Globus pallidus (tissue), 1 donor: ENCODE measurements at places on chromosomes 5 and 9.

DNA sequence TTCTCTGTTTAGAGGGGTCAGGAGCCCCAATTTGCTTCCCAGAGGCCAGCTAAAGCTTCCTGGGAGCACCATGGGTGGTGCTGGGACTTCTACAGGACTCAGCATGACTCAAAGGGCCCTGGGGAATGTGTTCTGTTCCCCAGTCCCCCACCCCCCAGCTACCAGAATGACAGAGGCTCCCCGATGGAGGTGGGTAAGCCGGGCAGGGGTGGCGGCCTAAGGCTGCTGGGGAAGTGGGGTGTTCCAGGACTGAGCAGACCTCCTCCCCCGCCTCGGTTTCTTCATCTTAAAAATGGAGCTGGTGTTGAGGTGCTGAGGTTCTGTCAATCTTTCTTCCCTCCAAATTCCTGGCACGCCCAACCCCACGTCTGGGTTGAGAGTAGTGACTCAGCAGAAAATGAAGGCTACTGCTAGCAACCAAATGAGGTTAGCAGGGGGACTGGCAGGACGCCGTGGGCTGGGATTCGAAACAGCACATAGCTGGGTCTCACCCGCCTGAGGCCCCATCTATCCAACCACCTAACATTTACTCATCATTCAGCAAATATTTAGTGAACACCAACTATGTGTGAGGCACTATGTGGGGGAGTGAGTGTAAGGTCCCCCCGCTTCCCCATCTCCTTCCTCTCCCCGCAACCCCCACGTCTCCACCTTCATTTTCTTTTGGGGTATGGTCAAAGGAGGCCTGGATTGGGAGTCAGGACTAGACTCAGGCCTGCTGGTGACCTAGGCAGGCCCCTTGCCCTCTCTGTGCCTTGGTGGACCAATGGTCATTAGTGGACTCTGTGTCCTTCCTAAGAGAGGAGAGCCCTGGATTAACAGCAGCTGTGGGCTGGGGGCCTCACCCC is 50.2 kb downstream of the C9orf50 start:
- DNase-seq: no peak

DNA sequence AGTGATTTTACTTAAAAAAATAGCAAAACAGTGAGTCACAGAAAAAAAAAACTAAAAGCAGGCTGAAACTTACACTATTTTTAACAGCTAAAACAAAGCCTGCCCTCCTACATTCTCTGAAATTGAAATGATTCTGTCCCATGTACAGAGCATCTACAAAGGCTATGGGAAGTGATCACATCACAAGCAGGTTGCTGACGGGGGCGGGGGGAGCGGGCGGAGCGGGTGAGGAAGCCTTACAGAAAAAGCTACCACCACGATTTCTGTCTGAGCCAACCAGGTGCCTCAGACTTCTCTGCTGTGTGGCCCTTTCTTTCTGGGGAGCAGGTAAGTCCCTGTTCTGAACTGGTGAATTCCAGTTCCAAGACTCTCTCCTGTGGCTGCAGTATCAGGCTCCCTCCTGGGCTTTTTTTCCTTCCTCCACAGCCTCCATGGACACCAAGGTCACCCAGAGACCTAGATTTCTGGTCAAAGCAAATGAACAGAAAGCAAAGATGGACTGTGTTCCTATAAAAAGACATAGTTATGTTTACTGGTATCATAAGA is 104.9 kb downstream of the ANKRD18B start:
- DNase-seq: no peak

DNA sequence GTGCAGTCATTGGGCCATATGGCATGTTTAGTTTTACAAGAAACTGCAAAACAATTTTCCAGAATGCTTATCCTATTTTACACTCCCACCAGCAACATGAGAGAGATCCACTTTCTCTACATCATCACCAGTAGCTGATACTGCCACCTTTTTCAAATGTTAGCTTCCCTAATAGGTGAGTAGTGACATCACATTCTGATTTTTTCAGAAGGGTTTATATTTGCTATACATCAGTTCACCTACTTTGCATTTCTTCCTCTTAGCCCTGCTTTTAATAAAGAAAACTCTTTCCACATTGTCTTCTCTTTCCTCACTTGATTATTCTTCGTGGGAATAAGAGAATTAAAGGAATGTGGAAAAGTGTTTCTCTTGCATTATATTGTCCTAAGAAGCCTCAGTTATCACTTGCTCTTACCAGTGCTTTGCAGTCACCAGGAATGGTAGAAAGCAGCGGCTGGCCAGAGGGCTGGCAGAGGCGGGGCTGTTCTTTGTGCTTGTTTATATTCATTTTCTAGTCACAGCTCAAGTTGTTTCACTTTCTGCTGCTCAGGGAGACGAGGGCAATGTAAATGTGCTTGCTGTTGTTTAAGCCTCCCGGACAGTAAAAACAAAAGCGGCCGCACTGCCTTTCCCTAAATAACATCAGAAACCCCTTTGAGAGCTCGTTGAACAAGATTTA is 164.8 kb downstream of the HSD17B3 start:
- DNase-seq: peak; percentile 78

DNA sequence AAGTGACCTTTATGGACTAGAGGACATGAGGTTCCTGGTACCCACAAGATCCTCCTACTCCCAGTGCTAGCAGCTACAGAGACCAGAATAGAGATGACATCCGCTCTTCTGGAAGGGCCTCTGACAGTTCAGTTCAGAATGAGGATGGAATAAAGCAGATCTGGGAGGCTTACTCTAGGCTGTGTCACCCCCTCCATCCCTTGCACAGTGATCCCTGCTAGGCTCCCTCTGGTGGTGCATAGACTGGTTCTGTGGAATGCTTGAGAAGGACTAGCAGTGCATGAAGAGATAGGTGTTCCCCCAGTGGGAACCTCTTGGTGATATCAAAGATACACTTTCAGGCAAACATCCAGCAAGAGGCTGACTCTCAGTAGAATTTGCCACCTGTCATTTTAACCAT is 83.0 kb downstream of the NPR3 start:
- DNase-seq: no peak

DNA sequence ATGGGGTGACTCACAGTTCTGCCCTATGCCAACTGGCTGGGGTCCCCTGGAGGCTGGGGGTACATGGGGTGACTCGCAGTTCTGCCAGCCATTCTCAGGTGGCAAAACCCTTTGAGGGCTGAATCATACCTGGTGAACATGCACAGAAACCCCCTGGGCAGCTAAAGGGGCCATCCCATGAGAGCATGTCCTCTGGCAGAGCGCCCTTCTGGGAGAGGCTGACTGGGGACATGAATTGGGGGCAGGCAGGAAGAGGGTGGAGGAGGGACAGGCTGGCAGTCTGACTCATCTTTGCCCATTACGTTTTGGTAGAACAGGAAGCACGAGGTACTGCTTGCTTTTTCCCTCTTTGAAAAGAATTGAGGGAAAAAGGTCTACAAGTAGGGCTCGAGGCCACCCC is 16.7 kb downstream of the TRAF1 start:
- no peak for DNase-seq

GRCh38 chr9:87677776-87678587 is 47.9 kb upstream of the CTSL start:
- no peak for DNase-seq

GRCh38 chr5:169934990-169935389 is 45.3 kb downstream of the INSYN2B start:
- no peak for DNase-seq

GRCh38 chr9:82021198-82021597 is 32.6 kb downstream of the SPATA31D1 start:
- no peak for DNase-seq

GRCh38 chr5:68289498-68289897 is 73.9 kb downstream of the PIK3R1 start:
- no peak for DNase-seq

DNA sequence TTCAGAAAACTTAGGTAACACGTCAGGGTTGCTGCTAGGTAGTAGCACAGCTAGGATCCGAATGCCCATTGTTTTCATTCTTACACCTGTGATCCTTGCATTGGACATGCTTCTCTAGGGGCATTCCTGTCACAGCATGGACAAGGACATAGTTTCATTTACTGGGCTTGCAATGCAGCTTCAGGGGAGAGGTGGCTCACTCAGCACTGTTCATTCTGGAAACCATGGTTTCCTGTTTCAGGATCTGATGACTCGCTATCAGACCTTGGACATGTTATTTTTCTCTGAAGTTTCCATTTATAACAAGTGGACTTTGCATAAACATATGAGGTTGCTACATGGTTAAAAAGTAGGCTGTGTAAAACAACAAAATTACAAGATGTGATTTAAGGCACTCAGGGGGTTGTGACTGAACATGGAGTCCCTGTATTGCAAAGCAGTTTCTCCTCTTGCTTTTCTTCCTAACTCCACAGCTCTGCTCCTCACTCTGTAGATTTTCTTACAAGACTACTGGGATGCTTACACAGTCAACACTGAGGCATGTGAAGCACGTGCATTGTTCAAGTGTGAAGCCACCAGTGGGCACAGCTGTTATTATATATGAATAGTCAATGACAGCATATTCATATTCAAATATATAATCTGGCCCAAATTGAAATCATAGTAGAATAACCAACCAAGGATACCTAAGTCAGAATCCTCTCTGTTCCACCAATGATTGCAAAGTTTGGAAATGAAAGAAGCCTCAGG is 66.1 kb upstream of the STK32A start:
- DNase-seq: no peak

DNA sequence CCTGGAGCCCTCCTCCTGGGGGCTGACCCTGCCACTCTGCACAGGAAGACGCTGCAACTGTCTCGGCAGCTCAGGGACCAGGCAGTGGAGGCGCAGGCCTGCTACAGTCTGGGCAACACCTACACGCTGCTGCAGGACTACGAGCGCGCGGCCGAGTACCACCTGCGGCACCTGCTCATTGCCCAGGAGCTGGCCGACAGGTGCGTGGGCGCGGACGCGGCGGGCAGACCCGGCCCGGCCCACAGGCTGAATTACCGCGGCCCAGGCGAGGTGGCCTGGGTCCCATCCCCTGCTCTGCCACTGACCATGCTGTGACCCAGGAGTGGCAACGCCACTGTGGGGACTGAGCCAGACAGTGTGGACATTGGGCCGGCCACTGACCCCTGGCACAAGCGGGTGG is 11.2 kb downstream of the GPSM1 start:
- no peak for DNase-seq

GRCh38 chr5:115599502-115599901 is 2.8 kb downstream of the TICAM2 start:
- peak; percentile 53 for DNase-seq

GRCh38 chr5:150658121-150658520 is 2.9 kb upstream of the MYOZ3 start:
- no peak for DNase-seq

GRCh38 chr5:93929131-93929530 is 187.7 kb upstream of the POU5F2 start:
- DNase-seq: no peak

- DNase-seq: no peak
These were observed 472.0 kb downstream of the ACTL7B start for GRCh38 chr9:108383796-108384195.

- DNase-seq: peak; percentile 88
These were observed 1.9 kb downstream of the LPAR1 start for GRCh38 chr9:111036429-111036789.

DNA sequence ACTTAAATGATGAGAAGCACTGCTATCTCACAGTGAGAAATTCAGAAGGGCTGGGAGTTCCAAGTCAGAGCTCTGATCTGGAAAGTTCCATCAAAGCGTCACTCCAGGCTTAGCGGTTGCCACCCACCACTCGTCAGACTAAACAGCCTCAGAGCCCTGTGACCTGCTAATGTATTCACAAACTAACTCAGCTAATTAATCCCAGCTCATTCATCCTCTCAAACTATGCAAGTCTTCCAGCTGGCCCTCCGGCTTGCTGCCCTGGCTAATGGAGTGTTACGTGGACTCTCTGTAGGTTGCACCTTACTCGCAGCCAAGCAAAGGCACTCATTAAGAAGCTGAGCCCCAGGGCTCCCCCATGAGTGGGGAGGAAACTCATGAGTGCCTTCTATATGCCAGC is 82.2 kb upstream of the GABRP start:
- no peak for DNase-seq

- no peak for DNase-seq
These were observed 13.2 kb upstream of the HSPB3 start for GRCh38 chr5:54442271-54442670.

DNA sequence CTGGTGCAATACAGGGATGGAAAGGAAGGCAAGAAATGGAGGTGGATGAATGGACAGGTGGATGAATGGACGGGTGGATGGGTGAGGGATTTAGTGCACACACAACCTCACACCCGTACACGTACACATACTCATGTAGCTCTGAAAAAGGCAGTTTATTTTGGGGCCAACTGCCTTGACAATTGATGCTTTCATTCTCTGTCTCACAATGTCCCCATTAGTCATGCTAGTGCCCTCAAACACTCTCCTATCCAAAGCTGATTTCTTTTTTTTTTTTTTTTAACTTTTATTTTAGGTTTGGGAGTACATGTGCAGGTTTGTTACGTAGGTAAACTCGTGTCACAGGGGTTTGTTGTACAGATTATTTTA is 495.0 kb downstream of the DMAC1 start:
- peak; percentile 77 for DNase-seq

GRCh38 chr5:157603333-157604190 is 28.0 kb upstream of the ADAM19 start:
- no peak for DNase-seq

DNA sequence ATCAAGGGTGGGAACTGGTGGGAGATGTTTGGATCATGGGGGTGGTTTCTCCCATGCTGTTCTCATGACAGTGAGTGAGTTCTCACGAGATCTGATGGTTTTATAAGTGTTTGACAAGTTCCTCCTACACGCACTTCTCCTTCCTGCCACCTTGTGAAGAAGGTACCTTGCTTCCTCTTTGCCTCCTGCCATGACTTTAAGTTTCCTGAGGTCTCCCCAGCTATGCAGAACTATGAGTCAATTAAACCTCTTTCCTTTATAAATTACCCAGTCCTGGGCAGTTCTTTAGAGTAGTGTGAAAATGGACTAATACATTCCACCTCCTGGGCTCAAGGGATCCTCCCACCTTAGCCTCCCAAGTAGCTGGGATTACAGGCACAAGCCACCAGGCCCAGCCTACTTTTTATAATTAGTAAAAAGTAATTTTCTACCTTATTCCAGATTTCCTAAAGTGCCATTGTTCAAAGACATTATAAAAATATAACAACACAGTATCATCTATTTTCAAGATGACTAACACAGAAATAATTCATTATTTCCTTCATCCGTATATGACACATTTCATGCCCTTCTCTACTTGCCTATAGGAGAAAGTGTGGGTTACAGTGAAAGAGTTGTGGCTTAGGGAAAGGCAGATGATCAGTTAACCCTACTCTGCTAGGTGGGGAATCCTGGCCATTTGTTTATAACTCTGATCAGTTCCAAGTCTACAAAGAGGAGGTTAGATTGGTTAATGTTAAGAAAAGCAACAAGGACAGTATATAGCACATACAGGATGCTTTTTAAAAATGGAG is 99.9 kb downstream of the TTC39B start:
- DNase-seq: no peak

- no peak for DNase-seq
These were observed 1380.1 kb upstream of the NUDT12 start for GRCh38 chr5:104942735-104943134.
